Activated CD4-positive, alpha-beta T cell treated with anti-CD3 and anti-CD28 coated beads, Interleukin-2, amount 50 U/mL, for 16 hours (primary cell): ENCODE measurements at places on chromosomes 4 and X.

- no peak for DNase-seq
These were observed 61.9 kb upstream of the GABRG1 start for GRCh38 chr4:46185766-46186165.

GRCh38 chrX:135408794-135409193 is 12.9 kb upstream of the SMIM10L2A start:
- DNase-seq, result no peak

DNA sequence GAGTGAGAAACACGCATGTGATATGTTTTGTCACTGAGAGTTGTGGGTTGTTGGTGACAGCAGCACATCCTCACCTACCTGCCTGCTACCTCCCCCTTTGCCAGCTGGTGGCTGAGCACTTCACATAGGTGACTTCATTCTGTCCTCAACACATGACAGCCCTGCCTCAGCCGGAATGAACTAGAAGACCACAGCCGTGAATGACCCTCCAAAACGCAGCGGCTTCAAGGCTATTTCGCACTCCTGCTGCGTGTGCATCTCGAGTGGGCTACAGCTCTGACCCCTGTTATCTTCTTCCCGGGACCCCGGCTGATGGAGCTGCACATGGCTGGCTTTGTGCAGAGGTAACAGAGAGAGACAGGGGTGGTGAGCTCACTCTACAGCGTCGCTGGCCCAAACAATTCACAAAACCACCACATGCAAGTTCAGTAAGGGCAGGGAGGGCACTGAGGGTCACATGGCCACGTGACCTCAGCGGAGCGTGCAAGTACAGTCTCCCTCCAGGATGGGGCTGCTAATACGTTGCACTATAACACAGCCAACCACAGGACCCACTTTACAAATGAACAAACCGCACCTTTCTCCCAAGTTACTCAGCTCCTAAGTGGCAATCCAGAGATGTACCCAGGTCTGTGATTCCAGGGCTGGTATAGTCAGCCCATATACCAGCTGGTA is 6.3 kb upstream of the PPP2R2C start:
- DNase-seq, result no peak

DNA sequence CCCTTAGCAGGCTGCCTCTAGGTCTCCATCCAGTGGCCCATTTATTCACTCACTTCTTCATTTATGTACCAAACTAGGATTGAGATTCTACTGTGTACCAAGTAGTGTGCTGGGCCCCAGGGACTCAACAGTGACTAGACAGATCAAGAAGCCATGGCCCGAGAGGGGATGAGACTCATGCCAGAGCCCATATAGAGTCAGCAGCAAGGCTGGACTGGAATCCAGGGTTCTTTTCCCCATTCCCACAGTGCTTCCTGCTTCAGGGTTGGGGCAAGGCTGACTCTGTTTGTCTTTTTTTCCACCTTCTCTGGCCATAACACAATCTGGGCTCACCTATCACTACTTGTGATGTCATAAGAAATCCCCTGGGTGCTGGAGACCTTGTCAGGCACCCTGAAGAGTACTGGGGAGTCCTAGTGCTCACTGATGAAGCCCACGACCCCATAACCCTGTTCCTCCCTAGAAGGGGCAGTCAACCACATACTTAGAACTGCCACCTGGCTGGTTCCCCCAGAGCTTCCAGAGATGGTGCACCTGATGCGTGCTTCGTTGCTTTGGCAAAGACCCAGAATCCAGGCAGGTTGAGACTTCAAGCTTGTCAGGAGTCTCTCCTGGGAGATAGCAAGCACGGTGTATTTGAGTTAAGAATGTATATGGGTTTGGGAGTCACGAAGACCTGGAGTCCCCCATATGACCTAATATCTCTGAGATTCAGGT is 6.2 kb downstream of the RTL5 start:
- no peak for DNase-seq

DNA sequence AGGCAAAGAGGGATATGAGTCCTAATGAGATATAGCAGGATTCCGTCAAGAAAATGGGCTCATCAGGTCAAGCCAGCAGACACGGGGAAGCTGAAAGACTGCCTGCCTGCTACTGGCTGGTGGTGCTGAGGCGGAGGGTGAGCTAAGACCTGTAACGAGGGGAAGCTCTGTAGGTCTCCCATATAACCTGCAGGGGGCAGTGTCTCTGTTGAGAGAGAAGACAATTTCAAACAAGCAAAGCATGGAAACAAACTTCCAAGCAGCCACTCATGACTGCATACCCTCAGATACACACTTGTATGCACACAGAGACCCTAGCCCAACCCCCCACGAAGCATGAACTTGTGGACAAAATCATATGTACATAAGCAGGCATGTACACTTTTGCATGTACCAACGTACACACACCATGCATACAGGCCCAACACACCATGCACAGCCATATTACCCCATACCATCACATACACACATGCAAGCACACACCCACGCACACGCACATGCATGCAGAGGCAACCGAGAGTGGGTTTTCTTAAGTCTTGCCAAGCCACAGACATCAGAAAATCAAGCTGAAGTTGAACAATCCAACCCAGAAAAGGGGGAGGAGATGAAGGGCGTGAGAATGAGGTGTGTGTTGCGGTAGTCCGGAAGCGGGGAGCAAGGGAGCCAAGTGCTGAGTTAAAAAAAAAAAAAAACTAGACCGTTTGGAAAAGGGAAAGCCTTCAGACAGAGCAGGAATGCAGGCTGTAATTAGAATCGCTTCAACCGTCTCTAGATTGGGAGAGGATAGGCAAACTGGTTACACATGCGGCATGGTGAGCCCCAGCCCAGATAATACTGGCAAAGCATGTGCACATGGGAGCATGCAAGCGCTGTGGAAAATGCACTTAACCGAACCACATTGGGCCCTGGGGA is 71.0 kb downstream of the PJA1 start:
- peak; percentile 48 for DNase-seq

GRCh38 chrX:124506066-124506465 is 159.7 kb downstream of the SH2D1A start:
- no peak for DNase-seq

DNA sequence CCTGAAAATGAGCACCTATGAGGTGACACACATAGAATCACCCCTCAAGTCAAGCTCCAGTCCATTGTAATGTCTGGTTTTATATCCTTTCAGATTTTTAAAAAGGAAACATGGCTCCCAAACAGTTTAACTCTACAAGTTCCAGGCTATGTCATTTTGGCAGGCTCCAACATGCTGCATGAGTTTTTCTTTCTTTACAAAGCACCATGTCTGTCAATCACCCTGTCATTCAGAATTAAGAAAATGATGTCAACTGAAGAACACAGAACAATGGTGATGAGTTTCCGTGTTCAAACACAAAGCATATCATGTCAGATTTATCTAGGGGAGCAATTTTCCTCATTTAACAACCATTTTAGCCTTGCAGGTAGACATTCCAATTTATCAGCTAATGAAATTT is 106.5 kb downstream of the AMMECR1 start:
- DNase-seq, result no peak

- peak; percentile 9 for DNase-seq
These were observed 121.5 kb downstream of the PPEF1 start for GRCh38 chrX:18828832-18829404.

GRCh38 chrX:9482408-9482807 is 17.6 kb downstream of the TBL1X start:
- DNase-seq, result no peak

DNA sequence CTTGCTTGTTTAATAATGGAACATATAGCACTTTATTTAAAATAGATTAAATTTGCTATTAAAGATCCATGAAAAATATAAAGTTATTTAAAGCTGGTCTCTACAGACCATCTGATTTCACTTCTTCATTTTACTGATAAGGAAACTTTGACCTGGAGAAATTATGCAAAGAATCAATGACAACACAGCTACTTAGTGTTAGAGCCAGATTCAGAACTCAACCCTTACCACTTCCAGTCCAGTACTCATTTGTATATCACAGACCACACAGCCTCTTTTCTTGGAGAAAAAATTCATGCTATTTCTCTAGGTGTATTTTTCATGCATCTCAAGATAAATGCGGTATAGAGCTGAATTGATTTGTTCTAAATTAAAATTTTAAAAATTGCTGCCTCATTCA is 34.0 kb downstream of the WDFY3 start:
- no peak for DNase-seq

DNA sequence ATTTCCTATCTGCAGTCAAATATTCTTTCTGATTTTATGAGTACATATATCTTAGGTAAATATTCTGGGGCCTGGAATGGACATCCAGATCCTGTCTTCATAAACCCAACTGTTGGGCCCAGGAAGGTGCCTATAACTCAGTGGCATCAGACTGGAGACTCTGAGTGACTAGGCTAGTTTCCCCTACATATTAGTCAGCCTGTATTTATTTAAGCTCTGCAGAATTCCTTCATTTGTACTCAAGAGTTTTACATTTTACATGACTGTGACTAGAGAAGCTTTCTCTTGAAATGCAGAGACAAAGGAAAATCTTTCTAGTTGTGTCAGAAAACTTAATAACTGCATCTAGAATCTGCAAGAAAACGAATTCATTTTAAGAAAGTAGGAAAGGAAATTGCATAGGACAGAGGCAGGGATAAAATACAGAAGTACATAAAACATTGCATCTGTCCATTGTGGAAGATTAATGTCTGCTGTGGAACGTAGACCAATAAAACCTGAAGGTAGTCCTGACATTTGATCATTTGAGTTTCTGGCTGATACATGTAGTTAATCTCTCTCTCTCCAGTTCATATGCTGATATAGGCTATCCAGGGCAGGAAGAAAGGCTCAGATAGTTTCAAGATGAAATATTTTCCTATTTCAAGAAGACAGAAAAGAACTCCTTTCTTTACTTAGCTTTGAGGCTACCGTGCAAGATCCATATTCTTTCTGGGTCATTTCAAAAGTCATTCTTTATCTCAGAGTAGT is 78.2 kb downstream of the OPHN1 start:
- no peak for DNase-seq

DNA sequence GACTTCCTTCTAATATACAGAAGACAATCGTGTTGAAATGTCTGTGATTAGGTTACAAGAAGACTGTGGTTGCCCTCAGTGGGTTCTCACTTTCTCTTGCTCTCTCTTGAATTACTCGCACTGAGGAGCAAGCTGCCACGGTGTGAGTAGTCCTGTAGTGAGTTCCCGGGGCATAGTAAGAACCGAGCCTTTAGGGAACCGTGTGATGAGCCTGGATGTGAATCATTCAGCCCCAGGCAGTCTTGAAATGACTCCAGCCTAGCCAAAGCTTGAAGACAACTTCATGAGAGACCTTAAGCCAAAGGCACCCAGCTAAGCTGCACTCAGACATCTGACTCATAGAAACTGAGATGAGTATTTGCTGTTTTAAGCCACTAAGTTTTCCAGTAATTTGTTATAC is 292.7 kb downstream of the SPOCK3 start:
- peak; percentile 56 for DNase-seq

DNA sequence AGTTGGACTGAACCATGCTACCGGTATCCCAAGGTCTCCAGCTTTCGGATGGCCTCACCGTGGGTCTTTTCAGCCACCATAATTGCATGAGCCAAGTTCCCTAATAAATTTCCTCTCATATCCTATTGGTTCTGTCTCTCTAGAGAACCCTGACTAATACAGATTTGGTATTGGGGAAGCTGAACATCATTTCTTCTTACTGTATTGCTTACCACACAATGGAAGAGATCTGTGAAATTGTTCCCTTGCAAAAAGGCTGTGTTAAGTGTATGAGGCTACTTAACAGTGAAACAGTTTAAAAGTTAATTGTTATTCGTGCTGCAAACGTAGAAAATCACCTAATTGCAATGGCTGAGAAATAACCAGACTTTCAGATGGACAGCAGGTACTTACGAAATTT is 34.0 kb downstream of the PLAC8 start:
- no peak for DNase-seq

- no peak for DNase-seq
These were observed 391.1 kb downstream of the STIM2 start for GRCh38 chr4:27251771-27252170.

DNA sequence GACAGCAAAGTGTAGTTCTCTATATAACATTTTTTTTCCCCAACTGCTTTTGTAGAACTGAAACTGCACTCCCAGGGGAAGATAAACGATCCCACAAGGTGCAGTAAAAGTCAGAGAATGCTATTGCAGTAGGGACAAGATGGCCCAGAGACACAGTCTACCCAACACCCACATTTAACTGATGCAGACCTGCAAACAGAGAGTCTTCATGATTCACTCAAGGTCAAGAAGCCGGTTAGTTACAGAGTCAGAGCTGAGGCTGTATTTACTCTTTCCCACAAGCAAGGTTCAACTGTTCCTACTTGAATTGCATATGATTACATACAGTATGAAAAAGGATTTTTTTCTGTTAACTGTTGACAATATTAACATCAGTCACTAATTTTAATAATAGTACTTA is 654.6 kb downstream of the IL1RAPL1 start:
- DNase-seq, result no peak

GRCh38 chr4:134691915-134692314 is 490.3 kb upstream of the PABPC4L start:
- no peak for DNase-seq
